ENCODE measurements at places on chromosomes 5 and 9.

DNA sequence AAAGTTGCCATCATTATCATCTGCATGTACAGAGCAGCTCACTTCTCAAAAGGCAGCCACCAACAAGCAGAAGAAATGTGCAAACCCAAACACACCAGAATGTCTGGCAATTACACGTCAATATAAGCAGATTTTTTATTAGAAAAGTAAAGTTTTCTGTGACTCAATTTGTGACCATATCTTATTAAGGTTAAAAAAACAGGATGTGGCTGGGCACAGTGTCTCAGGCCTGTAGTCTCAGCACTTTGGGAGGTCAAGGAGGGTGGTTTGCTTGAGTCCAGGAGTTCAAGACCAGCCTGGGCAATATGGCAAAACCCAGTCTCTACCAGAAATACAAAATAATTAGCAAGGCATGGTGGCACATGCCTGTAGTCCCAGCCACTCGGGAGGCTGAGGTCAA, 176.7 kb downstream of the FANCC start:
- no peak for DNase-seq

DNA sequence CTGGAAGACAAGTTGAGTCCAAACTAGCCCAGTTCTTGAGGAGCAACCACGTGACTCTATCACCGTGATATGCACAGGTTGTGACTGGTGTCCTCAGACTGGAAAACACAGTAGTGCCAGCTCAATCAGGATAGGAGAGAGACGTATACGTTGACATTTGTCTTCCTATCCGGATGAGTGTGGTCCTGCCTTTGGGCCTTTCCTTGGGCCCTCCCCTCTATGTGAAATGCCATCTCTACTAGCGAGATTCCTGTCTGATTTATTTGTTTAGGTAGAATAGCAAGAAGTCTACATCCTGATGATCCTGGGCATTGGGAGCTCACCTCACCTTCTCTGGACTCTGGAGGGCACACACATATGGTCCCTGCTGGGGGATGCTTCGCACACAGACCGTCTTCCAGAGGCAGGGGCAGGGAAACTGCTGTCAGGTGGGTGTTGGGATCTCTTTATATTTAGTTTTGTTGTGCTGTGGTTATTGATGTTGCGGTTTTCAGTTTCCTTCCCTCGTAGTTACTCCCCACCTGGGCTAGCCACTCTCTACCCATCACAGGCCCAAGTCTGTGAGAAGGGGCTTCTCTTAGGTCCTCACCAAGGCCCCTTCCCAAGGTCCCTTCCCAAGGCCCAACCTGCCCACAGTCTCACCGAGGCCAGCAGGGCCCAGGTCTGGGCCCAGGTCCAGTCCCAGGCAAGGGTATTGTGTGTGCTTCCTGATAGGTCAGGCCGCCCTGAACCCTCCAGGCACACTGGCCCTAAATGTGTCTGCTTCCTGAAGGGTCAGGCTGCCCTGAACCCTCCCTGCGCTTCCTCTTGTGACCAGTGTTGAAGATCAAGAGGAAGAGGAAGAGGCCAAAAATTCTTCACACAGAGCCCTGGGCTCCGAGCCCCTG, 19.0 kb upstream of the SPINK4 start:
- no peak for DNase-seq

- DNase-seq: no peak
Measured at GRCh38 chr9:96156171-96156974, 145.6 kb downstream of the HSD17B3 start.

- DNase-seq: no peak
Measured at GRCh38 chr5:90865180-90865579, 306.6 kb downstream of the ADGRV1 start.

DNA sequence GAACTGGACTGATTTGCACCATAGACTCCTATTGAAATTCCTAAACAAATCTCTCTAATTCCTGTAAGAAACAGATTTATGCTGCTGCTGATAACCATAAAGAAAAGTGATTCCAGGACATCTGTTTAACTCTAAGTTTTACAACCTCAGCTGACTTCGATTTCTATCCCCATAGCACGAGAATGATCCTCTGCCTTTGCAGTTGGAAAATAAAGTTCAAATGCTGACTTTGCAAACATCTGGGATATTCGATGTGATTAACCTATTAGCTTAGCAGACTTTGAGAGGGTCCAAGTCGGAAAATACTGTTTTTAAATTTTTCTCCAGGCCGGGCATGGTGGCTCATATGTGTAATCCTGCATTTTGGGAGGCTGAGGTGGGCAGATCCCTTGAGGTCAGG, 247.3 kb downstream of the PSAT1 start:
- no peak for DNase-seq

GRCh38 chr9:110575169-110575568, 4.4 kb downstream of the SVEP1 start:
- no peak for DNase-seq

- no peak for DNase-seq
Measured at GRCh38 chr9:36691671-36692070, 119.0 kb downstream of the MELK start.

- DNase-seq: peak; percentile 41
Measured at GRCh38 chr9:99356512-99356971, 134.5 kb downstream of the SEC61B start.

- DNase-seq: no peak
Measured at GRCh38 chr5:158463188-158463587, 604.2 kb upstream of the CLINT1 start.

DNA sequence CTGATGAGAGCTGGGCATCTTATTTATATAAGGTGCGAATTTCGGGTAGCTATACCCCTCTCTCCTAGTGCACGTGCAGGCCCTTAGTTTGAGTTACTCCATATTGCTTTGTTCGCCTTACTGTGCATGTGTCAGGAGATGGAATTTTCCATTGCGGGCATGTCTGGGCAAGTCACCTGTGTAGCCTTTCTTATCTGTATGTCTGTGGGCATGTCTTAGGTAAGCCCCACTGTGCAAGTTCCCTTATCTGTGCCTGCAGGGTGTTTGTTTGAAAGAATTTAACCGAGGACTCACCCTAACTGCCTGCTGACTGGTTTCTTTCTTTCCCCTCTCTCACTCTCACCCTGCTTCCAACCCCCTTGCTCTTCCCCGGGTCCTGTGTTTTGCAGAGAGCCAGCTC, 140.7 kb upstream of the RANBP3L start:
- no peak for DNase-seq

Measured in C1 segment of cervical spinal cord (tissue), 14 donors.